ENCODE measurements at places on chromosomes 13 and 19. TPM values are rescaled to one million over a fixed set of nuclear protein-coding genes. Genes with fewer than 3 reads are reported as not detected.

DNA sequence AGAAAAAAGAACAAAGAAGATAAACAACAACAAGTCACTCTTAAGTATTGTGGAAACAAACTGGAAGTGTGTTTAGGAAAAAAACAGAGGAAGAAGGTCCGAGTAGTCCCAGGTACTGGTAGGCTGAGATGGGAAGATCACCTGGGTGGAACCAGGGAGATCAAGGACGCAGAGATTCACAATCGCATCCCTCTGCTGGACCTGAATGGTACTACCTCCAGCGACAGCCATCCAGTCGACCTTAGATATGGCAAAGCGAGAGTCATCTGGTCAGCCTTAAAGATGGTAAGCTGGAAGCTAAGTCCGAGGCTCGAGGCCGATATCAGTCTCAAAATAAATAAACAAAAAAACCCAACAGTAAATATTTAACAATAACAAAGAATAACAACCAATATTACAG, 44.9 kb upstream of the ZNF91 start:
- DNase-seq, result no peak

The VAV1 gene
- total RNA-seq, result not detected

The TLE2 gene
- total RNA-seq, result 160 TPM

- no peak for DNase-seq
These were observed 17.7 kb upstream of the SEMA6B start for GRCh38 chr19:4577020-4577782.

The MPHOSPH8 gene
- 29.5 TPM for total RNA-seq

- DNase-seq, result no peak
These were observed 709.3 kb upstream of the KLHL1 start for GRCh38 chr13:70817576-70817975.

The PSG3 gene
- total RNA-seq, result not detected

DNA sequence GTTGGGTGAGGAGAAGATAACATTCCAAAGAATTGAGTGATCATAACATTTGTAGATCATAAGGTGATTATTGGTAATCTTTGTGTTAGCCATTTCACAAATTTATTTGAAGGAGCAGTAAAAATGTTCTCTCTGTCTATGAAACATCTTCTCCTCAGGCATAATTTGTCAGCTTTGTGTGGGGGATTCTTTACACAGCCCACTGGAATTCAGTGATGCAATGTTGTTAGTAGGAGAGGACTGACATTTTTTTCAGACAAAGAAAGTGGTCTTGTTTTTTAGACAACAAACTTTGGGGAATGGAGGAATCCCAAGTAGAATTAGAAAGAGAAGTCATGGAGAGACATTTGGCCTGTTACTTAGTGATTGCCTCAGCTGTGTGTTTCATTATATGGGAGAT, 100.3 kb downstream of the ITGBL1 start:
- no peak for DNase-seq

The ATP8B3 gene
- total RNA-seq, result 4.1 TPM

The ZFR2 gene
- 3.9 TPM for total RNA-seq

DNA sequence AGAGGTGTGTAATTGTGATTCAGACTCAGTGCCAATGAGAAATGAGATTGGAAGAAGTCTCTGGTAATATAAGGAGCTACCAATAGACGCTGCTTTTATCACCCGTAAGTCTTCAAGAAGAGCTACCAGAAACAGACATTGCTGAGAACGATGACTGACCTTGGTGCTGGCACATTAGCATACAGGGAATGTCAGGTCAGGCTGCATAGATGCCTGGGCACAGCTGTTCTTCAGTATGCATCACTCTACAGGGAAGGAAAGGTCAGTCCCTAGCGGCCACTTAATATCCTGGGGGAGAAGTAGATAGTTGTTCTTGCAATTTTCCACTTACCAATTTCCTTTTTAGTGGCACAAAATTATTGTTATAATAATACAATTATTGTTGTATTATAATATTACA, 380.4 kb downstream of the PCDH9 start:
- no peak for DNase-seq

DNA sequence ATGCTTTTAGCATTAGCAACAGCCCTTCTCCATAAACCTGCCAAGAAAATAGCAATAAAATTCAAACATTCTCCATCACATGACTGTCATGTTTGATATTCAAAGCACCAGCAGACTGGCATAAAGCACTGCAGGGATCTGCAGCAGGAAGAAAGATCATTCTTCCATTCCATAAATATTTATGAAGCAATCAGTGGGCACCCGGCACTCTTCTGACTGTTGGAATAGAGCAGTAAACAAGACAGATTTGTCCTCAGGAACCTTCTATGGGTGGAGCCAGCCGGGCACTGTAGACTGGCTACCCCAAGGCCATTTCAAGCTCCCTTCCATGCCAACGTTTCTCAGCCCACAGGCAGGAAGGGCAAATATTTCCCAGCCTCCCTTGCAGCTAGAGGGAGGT, 25.5 kb downstream of the PLA2G4C start:
- no peak for DNase-seq

The KCNN1 gene
- 19.6 TPM for total RNA-seq

The MADCAM1 gene
- total RNA-seq, result 1.0 TPM

The APLP1 gene
- 134 TPM for total RNA-seq

DNA sequence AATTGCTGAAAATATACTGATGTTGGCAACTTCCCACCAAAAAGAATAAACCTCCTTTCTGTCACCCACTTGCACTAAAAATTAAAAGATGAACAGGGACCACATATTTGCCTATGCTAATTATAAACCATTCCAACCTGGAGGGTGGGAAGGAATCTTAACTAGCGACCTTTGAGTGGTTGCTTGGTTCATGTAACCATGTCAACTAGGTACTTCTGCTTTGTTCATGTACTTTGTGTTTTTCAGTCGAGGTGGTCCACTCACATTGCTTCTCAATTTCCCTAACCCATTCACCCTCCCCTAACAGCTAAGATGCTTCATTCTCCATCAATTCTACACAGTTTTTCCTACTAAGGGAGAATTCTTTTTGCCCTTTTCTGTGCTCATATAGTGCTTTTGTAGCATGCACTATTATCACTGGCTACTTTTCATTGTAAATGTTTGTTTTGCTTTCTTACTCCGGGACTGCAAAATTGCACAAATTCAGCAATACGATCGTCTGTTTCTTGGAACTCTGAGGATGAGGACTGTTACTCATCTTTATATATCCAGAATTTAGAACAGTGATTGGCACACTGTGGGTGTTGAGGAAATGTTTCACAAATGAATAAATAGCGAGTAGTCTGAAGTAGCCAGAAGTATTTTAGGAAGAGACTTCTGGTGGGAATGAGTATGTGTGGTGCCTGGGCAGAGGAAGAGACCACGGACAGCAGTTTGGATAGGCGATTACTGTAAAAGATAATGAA, 187.5 kb downstream of the GPC6 start:
- no peak for DNase-seq

The SMG9 gene
- 74.9 TPM for total RNA-seq

DNA sequence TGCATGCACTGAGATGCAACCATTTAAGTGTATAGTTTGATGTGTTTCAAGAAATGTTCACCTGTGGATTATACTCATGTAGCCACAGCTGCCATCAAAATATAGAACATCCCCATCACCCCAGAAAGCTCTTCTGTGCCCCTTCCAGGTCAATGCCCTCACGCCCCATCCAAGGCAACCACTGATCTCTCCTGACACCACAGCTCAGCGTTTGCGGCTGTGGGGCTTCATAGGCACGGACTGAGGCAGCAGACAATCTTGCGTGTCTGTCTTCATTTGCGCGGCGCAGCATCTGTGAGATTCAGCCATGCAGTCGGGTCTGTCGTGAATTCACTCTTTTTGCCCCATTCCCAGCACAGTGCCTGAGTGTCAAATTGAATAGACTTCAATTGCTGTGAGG, 153.8 kb upstream of the UQCRFS1 start:
- DNase-seq, result no peak

- DNase-seq, result no peak
These were observed 6.2 kb upstream of the KLK13 start for GRCh38 chr19:51071095-51071405.

GRCh38 chr13:96672016-96672415, 322.3 kb downstream of the OXGR1 start:
- no peak for DNase-seq

The FUT3 gene
- total RNA-seq, result not detected

DNA sequence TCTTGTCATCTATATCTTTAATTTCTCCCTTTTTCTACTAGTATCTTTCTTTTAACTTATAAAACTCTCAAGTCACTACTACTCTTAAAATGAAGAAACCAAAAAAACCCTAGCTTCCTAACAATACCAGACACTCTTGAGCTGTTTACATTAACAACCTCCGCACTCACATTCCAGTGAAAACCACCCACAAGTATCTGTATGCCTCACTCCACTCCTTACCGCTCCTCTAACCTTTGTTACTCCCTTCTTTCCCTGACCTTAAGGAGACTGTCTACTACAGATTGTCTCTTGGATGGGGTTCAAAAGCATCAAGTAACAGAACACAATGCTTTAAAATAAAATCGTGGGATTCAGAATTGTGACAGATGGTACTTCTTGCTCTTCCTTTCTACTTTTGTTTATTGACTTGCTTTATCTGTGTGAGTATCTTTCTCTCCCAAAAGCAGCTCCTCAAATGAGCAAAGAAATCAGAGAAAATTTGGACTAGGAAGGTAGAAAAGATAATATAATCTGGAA, 110.0 kb upstream of the FBXL3 start:
- no peak for DNase-seq

GRCh38 chr13:27954406-27954851, 14.7 kb downstream of the CDX2 start:
- DNase-seq, result no peak

The KLK3 gene
- total RNA-seq, result not detected

The TEX29 gene
- 0.44 TPM for total RNA-seq

DNA sequence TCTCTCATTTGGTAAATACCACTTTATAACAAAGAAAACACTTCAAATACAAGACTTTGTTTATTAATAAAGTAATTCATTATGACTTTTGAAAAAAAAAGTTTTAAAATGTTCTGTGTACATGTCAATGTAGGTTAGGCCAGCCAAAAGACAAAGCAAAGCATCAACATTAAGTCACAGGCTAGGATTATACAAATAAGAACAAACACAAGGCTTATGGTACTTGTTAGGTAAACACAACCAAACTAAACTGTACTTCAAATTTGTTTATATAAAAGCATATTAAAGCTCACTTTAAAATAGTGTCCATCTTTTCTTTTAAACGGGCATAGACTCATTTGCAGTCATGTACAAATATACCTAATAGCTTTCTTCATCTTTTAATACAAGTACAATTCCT, 86.6 kb downstream of the ZDHHC20 start:
- DNase-seq, result no peak

The PPFIA3 gene
- total RNA-seq, result 8.5 TPM

GRCh38 chr13:53074114-53074513, 45.5 kb downstream of the OLFM4 start:
- no peak for DNase-seq

The ZNF548 gene
- total RNA-seq, result 30.7 TPM

The RPS28 gene
- total RNA-seq, result 1,552 TPM

DNA sequence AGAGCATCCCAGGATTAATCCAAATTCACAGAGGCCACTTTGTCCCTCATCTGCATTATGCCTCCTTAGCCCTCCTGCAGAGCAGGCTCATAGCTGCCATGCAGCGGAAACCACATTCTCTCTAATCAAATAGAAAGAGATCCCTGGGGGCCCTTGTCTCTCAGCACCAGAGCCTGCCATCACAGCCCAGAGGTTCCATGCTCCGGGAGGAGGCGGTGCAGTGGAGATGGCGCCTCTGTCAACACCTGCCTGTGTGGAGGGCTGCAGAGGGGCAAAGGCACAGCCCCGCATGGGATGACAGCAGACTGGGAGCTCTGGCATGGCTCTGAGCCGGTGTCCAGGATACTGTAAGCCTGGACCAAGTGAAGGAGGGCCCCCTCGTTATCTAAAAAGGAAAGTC, 111.3 kb downstream of the SLC7A1 start:
- DNase-seq, result no peak

DNA sequence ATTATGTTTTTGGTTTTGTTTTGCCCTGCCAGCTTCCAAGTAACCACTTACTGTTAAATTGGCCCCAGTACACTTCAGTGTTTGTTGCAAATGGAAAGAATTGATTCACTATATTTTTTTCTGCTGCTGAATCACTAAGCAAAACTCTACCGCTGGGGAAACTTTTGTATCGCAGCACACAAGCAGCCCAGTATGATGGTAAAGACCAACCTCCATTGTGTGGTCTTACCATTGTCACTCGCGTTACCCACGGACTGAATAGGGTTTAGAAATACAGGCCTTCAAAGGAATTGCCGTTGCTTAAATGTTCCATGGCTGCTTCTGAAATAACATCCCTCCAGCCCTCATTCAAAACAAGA, 7.9 kb downstream of the SPATA13 start:
- no peak for DNase-seq

DNA sequence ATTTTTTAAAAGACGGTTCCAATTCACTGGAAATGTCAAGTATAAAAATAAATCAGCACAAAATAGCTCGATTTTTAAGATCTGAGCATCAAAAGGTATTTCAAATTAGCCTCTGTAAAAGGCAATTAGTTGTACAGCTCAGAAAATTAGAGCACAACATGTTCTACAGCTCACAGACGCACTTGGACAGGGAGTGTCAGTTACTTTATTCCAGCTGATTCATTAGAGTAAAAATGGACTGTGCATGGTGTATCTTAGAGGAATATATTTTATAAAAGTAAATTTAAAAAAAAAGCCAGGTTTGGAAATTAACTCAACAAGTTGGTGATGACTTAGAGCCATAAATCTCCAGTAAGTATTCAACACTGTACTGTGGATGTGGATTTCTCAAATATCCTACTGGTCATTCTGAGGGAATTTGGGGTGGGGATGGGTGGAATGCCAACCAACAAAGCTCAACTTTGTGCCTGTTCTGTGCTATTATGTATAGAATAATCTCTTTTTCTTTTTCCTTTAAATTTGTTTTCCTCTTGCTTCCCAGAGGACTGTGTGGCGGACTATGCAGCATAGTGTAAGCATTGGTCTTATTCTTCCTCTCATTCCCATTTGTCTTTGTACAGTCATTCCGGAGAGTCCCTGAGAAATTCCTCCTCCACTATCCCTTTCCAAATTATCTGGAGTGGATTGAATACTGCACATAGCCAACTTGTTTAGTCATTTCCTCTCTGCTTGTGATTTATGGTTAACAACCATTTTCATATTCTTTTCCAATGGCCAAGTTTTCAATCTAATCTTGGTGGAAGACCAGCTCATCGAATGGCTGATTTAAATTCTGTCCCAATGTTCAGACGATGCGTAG, 169.3 kb downstream of the DCT start:
- DNase-seq, result no peak
